ENCODE measurements at places on chromosomes 16 and 17. TPM values are rescaled to one million over a fixed set of nuclear protein-coding genes. Genes with fewer than 3 reads are reported as not detected.
A peak's percentile ranks its signal among the peaks of the same experiment; 100 is the strongest.

DNA sequence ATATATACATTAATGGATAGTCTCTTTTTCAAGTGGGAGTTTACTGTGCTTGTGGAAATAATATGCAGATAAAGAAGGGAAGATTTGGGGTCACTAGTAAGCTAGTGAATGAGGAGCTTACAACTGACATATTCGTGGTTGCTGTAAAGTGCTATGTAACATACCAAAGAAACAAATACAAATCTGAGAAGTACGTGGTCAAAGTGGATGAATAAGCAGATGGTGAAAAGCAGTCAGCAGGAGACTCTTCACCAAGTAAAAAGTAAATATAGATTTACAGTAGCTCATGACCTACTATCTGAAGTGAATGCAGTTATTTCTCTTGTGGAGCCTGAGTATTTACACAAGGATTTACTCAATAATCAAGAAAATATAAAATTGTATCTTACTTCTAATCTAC lies 136.6 kb upstream of the ELAC2 start:
- H3K4me3 ChIP-seq, result no peak overlapping the region
- DNase-seq, result no peak
- H3K27me3 ChIP-seq, result no peaks in the 10 kb centered on the region
- H3K4me1 ChIP-seq, result no peaks in the 10 kb centered on the region

- peak; percentile 79 for DNase-seq
- no peaks in the 10 kb centered on the region for H3K27me3 ChIP-seq
- no peak overlapping the region for H3K27ac ChIP-seq
- no peaks in the 10 kb centered on the region for H3K4me1 ChIP-seq
Measured at GRCh38 chr16:55842369-55843104, 9.6 kb upstream of the CES1 start.

DNA sequence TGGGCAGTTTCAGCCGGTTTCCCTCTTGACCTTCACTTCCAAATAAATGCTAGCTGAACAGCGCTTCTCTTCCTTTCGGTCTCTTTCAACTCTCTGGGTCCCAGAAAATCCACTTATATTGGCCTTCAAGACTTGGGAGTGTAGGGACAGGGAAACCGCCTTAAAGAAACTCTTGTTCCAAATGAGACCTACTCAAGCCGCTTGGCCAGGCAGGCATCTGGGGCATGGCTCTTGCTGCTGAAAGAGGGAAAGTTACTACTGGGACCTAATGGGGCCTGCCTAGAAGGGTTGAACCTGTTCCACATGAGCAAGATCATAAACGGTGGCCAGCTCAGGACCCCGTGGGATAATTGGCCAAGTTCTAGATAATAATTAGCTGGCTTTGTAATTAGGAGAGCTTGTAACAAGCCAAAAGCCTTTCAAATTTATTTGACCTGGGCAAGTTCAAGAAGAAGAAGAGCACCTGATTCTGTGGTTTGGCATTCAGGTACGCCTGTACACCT lies 13.2 kb downstream of the CDH1 start:
- H3K36me3 ChIP-seq, result no peaks in the 10 kb centered on the region
- DNase-seq, result no peak
- H3K27ac ChIP-seq, result no peak overlapping the region
- no peaks in the 10 kb centered on the region for H3K4me1 ChIP-seq

DNA sequence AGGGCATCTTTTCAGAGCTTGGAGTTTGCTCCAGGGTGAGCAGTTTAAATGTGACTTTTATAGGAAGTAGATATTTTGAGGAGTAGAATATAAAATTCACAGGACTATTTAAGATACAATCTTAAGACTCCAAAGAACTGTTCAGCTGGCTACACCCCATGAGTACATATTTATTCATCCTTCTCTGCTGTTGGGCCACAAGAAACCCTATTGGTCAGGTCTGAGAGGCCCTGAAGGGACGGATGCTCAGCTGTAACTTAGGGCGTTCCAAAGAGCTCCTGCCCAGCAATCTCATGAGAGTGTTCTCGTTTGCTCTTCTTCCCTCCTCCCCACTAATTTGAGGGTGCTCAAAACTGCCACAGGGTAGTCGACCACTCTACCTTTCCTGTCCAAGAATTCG lies 7.3 kb downstream of the ST6GALNAC2 start:
- no peak for DNase-seq
- no peak overlapping the region for H3K4me3 ChIP-seq
- H3K27me3 ChIP-seq, result no peaks in the 10 kb centered on the region
- H3K4me1 ChIP-seq, result no peaks in the 10 kb centered on the region
- peaks cover 2% of the 10 kb centered on the region for H3K36me3 ChIP-seq
- no peak overlapping the region for H3K27ac ChIP-seq

DNA sequence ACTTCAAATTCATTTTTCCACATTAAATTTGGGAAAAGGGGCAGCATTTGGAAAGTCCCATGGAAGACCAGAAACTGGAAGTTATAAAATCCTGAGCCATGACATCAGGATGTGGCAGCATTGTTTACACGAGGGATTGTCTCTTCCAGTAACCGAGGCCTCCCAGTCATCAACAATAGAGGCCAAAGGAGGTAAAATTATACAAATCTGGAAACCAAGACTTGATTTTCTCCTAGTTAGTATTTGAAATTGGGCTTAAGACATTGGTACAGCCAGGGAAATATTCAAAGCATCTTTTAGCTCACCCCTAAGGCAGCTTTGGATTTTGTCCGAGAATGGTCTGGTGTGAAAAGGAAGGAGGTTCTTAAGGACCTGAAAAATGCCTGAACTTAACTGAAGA lies 251.6 kb upstream of the FOXF1 start:
- no peak overlapping the region for H3K4me3 ChIP-seq
- H3K36me3 ChIP-seq, result no peaks in the 10 kb centered on the region
- H3K4me1 ChIP-seq, result no peaks in the 10 kb centered on the region
- peak overlapping the region; percentile 83 for H3K27ac ChIP-seq

- no peaks in the 10 kb centered on the region for H3K27me3 ChIP-seq
- H3K36me3 ChIP-seq, result no peaks in the 10 kb centered on the region
- no peak for DNase-seq
- peak overlapping the region; percentile 24 for H3K27ac ChIP-seq
- no peak overlapping the region for H3K4me3 ChIP-seq
- peaks cover 44% of the 10 kb centered on the region for H3K4me1 ChIP-seq
Measured at GRCh38 chr17:17080181-17080631, 37.9 kb downstream of the MPRIP start.

GRCh38 chr17:50954641-50955121 lies 88.5 kb upstream of the TOB1 start:
- H3K4me1 ChIP-seq, result no peaks in the 10 kb centered on the region
- DNase-seq, result no peak
- no peaks in the 10 kb centered on the region for H3K36me3 ChIP-seq
- no peak overlapping the region for H3K27ac ChIP-seq
- H3K4me3 ChIP-seq, result no peak overlapping the region
- no peaks in the 10 kb centered on the region for H3K27me3 ChIP-seq

- no peaks in the 10 kb centered on the region for H3K36me3 ChIP-seq
- DNase-seq, result peak; percentile 78
- peak overlapping the region; percentile 24 for H3K27ac ChIP-seq
- no peaks in the 10 kb centered on the region for H3K27me3 ChIP-seq
- peaks cover 10% of the 10 kb centered on the region for H3K4me1 ChIP-seq
Measured at GRCh38 chr17:7477392-7478275, 1.8 kb downstream of the ZBTB4 start.

- H3K36me3 ChIP-seq, result no peaks in the 10 kb centered on the region
- no peak for DNase-seq
- H3K4me1 ChIP-seq, result peaks cover 7% of the 10 kb centered on the region
- no peak overlapping the region for H3K27ac ChIP-seq
- H3K27me3 ChIP-seq, result no peaks in the 10 kb centered on the region
Measured at GRCh38 chr17:27283060-27283459, 10.9 kb upstream of the WSB1 start.

GRCh38 chr17:77279448-77280303 lies 138.9 kb downstream of the SEC14L1 start:
- no peak overlapping the region for H3K27ac ChIP-seq
- no peaks in the 10 kb centered on the region for H3K36me3 ChIP-seq
- H3K27me3 ChIP-seq, result peaks cover 18% of the 10 kb centered on the region
- peaks cover 18% of the 10 kb centered on the region for H3K4me1 ChIP-seq
- no peak overlapping the region for H3K4me3 ChIP-seq

DNA sequence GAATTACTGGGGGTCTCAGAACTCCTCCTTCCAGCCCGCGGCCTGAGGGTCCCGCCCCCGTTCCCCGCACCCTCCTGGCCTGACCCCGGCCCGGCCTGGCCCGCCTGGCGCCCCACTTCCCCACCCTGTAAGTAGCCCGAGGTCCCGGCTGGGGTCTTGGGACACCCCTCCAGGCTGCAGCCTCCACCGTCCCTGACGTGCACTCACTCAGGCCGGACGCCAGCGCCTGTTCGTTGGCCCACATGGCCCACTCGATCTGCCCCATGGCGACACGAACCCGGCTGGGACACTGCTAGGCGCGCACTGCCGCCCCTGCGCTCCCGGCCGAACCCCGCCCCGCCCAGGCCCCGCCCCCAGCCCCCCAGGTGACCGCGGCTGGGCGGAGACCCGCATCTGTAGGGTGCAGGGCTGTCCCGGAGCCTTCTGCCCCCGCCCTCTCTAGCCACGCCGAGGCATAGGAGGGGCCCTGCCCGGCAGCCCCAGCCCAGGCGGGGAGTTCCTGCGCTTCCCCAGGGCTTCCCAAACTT lies at the start of gene CYBA:
TSS of gene CYBA (minus strand) at position 305 of the 527 bp plus-strand sequence. CDS start at position 265, 40 bp downstream.
- H3K36me3 ChIP-seq, result peaks cover 9% of the 10 kb centered on the region
- no peaks in the 10 kb centered on the region for H3K27me3 ChIP-seq
- H3K4me3 ChIP-seq, result peak within 1 kb of the TSS; percentile 55
- peaks cover 14% of the 10 kb centered on the region for H3K4me1 ChIP-seq
- H3K27ac ChIP-seq, result peak within 1 kb of the TSS; percentile 17

DNA sequence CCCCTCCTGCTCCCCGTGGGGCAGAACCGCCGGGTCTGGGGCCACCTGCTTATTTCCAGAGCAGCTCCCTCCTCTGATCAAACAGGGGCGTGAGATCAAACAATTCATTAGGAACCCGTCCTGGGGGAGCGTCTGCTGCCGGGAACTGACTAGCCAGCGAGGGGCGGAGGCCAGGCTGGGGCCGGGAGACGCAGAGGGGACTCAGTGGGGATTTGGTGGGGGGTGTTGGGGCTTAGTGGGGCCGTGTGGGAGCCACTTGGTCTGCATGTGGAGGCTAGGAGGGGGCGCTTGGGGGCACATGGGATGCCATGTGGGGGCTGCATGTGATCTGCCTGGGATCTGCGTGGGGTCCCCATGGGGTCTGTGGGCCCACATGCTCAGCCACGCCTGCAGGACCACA lies 20.5 kb upstream of the CACNA1H start:
- DNase-seq, result no peak
- H3K36me3 ChIP-seq, result no peaks in the 10 kb centered on the region
- no peak overlapping the region for H3K27ac ChIP-seq
- H3K4me3 ChIP-seq, result no peak overlapping the region

GRCh38 chr17:61511480-61512182 lies 59.4 kb downstream of the TBX4 start:
- DNase-seq, result peak; percentile 34
- no peak overlapping the region for H3K4me3 ChIP-seq
- H3K27ac ChIP-seq, result no peak overlapping the region
- no peaks in the 10 kb centered on the region for H3K36me3 ChIP-seq

- no peaks in the 10 kb centered on the region for H3K36me3 ChIP-seq
- no peak overlapping the region for H3K27ac ChIP-seq
- H3K27me3 ChIP-seq, result no peaks in the 10 kb centered on the region
- peaks cover 2% of the 10 kb centered on the region for H3K4me1 ChIP-seq
- no peak for DNase-seq
Measured at GRCh38 chr16:28617874-28618273, 8.0 kb upstream of the SULT1A1 start.

DNA sequence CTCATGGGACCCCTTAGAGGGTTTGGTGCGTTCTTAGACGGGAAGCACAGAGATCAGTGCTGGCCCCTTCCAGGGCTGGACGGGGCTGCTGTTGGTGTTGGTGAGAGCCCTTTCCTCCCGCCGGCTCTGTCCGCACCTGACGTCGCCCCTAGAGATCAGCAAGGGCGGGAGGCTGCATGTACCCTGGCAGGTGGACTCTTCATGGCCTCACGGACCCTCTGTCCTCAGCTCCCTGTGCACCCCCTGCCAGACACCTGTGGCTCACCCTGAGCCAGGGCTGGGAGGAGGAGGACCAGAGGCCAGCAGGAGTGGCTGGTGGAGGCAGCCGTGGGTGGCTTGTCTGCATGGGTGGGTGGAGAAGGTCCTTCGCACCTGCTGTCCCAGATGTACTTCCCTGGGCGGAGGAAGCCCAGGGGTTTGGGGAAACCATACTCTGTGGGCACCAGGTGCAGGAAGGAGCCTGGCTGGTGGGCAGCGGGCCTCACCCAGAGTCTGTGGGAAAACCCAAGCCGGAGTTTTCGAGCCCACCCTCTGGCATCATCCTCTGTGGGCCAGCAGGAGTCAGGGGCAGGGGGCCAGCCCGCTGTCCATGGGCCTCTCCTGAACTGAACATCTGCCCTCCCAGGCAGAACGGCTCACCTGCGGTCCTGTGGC lies 348.6 kb downstream of the SEC14L1 start:
- H3K27me3 ChIP-seq, result no peaks in the 10 kb centered on the region
- peaks cover 5% of the 10 kb centered on the region for H3K4me1 ChIP-seq
- H3K4me3 ChIP-seq, result no peak overlapping the region
- peak overlapping the region; percentile 17 for H3K27ac ChIP-seq
- H3K36me3 ChIP-seq, result peaks cover 40% of the 10 kb centered on the region

DNA sequence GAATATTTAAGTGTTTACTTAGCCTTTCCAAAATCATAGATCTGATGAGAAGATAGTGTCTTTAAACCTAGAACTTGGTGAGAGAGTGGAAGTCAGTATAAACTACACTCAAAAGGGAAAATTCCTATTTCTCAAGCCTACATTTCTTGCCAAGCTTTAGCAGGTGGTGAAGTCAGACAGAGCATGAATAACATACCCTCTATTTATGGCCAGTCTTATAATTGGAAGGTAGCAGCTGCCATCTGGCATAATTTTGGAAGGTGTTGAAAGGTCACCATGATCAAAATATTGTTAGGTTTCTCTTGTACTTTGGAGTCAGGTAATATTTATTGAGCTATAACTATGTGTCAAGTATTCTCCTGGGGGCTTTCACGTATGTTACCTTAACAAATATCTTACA lies 729.3 kb upstream of the KIF2B start:
- H3K36me3 ChIP-seq, result no peaks in the 10 kb centered on the region
- H3K27ac ChIP-seq, result no peak overlapping the region
- H3K4me3 ChIP-seq, result no peak overlapping the region
- no peak for DNase-seq
- H3K4me1 ChIP-seq, result no peaks in the 10 kb centered on the region
- no peaks in the 10 kb centered on the region for H3K27me3 ChIP-seq

The FBXO39 gene
- not detected for total RNA-seq

The MYH11 gene
- total RNA-seq, result 146 TPM

The PRKCB gene
- 46.4 TPM for total RNA-seq

The NAGS gene
- total RNA-seq, result 2.6 TPM

The CNGB1 gene
- 0.14 TPM for total RNA-seq

The FBXO47 gene
- not detected for total RNA-seq

The CMTM1 gene
- total RNA-seq, result 3.7 TPM

The COQ7 gene
- total RNA-seq, result 22.1 TPM

The QRICH2 gene
- total RNA-seq, result 3.0 TPM

Measured in lung (tissue), 17 donors.